Amniotic stem cell (primary cell): ENCODE measurements at places on chromosomes 5 and 9.

- no peak for DNase-seq
Observed at GRCh38 chr5:17816944-17817343, 182.7 kb downstream of the TAF11L14 start.

DNA sequence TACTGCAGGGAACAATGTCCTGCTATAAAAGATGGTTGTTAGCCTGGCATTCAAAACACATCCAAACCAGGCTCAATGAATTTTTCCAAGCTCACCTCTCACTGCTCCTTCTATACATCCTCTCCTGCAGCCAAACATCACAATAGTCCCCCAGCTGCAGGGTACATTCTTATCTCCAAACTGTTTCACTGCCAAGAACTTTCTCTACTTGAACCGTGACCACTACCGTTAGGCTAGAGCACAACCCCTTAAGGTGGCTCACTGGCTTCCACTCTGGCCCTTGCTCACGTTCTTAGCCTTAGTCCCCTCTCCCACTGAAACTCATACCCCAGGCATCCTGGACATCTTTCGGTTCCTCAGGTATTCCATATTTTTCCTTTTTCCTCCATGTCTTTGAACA, 29.0 kb upstream of the ANXA6 start:
- no peak for DNase-seq

GRCh38 chr9:77588271-77588937, 59.7 kb downstream of the GNA14 start:
- DNase-seq: peak; percentile 49

GRCh38 chr9:4642351-4642750, 19.7 kb upstream of the PLPP6 start:
- no peak for DNase-seq

- DNase-seq: no peak
Observed at GRCh38 chr5:178532236-178532635, 58.0 kb downstream of the COL23A1 start.

DNA sequence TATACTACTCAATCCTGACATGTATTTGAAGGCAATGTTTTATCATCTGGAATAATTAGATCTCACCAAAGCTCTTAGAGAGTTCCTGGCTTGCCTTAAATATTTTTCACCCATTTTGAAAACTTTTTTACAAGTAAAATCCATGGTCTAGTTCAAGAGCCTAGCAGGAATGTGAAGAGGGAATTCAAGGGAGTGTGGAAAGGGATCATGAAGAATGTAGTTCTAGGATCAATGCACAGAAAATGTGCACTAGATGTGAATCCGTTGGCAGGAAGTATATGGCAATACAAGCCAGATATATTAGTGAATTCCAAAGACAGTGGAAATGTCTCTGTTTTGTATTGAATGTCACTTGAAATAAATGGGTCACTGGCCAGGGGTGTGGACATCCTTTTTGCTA, 167.9 kb upstream of the MOCS2 start:
- DNase-seq: no peak

DNA sequence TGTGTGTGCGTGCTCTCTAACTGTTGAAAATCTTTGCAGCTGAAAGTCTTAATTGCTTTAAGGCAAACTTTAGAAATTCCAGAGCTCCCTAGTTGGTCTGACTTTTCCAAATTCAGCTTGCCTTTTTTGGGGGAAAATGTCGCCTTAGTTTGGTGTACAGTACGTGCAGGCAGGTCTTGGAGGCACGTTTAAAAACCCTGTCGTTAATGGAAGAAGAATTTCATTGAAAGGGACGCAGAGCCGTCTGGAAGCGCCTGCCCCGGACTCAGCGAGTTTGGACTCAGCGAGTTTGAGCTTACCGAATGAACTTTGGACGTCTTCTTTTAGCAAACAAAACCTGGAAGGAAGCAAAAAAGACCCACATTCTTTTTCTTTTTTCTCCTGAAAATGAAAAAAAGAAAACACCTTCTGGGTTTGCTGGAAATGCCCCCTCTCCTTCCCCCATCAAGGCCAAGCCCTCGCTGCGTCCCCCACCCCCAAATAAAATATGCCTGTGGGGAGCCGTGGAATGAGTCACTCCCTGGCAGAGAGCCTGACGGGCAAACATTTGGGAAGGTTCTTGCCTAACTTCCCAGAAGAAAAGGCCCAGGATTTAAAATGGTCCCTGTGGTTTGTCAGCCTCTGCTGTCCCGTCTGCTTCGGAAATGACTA, 1.5 kb downstream of the NEK6 start:
- DNase-seq: peak; percentile 54
